Central memory CD8-positive, alpha-beta T cell (primary cell): ENCODE measurements at places on chromosomes 11 and 22.

DNA sequence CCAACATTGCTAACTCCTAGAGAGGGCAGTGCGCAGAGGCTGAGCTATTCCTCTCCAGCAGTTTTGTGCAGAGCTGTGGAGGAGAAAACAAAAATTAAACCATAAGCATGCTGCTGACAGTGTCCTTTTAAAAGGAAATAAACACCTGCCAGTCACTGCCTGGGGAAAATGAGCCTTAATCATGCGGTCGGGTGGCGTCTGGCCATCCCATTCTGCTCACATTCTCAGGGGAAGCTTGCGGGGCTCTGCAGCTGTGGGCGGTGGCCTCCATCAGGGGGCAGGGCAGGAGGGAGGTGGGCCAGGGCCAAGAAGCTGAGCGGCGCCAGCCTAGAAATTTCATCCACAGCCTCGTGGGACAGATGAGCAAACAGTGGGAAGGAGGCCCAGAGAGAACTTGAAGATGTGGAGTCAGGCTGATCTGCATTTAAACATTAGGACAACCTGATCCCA is 71.0 kb upstream of the TP53I11 start:
- DNase-seq = no peak

DNA sequence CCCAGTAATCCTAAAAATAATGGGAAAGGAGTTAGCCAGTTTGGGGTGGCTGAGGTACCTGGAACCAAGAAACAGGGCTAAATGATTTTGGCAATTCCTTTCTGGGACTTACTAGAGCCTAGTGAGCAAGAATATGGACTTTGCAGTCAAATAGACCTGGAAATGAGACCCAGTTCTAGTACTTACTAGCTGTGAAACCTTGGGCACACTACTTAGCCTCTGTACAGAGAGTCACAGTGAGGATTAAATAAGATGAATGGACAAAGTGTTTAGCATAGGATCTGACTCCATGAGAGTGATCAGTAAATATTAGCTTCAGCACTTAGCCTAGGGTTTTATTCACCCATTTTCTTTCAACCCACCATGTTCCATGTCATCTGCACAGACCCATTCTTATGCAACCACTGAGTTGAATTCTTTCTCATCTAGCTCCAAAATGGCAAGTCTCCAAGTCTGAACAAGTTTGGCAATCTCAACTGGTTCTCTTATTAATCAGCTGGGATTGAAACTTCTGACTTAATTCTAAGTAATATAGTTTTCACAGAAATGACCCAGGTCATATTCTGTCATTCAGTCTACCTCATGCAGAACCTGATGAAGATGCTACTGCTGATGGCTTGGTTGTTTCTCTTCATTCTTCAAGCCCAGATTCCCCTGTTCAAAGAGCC is 15.0 kb upstream of the SORL1 start:
- DNase-seq = no peak

- DNase-seq = peak; percentile 89
Measured at GRCh38 chr11:35247428-35247827, 108.5 kb downstream of the CD44 start.

DNA sequence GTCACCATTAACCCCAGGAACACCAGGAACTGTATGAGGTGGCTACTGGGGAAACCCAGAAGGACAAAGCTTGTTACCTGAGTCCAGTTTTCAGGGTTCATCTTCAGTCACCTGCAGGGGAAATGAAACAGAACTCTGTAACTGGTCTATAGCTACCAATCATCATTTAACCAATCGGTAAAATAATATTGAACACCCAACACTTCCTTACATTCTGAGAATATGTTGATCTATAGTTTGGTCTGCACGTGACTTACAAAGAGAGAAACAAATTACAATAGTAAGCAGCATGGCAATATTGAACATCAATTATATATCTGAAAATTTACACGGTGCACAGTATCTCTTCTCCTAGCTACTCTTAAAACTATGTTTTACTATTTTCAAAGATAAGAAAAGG is at the start of gene OR6T1:
TSS of gene OR6T1 (minus strand) at position 101 of the 400 bp plus-strand sequence. CDS start at position 101, 0 bp downstream.
- DNase-seq = no peak

DNA sequence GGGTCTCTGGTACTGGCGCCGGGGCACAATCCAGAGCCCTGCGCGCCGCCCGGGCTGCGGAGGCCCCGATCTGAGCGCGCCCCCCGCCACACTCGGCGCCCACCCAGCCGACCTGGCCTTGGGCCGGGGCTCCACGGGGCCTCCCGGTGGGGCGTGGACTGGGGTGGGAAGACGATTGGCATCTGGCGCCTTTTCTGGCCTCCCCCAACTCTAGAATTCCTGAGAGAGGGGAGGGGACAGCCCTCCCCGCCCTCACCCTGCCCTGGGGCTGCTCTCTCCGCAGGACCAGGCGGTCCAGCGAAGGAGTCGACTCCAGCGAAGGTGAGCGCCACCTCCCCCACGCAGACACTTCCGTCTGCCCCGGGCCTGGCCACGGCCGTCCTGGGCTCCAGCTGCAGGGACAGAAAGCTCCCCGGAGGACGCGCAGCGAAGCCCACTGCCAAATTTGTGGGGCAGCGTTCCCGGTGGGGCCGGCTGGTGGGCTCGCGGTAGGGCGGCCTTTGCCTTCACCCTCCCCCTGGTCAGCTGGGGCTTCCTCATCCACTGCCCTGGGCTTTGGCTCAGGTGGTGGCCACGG is 593 bp downstream of the SSH3 start:
- no peak for DNase-seq

DNA sequence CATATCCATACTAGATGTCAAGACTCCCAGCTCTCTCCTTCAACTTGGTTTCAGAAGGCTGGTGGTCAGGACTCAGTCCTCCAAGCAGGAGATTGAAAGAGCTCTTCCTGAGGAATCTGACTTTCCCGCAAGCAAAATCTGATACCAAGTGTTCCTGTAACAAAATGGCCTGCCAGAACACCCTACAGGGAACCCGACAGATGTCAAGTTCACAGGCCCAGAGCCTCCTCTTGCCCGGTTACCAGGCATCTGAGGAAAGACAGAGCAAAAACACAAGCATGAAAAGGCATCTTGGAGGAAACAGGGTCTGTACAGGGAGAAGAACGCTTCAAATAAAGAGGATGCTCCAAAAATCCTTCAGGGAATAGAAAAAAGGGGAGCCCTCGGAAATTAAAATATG is 8.7 kb upstream of the KCNJ5 start:
- no peak for DNase-seq
